Left lung (tissue), 14 donors: ENCODE measurements at places on chromosomes 2 and 18. TPM values are rescaled to one million over a fixed set of nuclear protein-coding genes. Genes with fewer than 3 reads are reported as not detected.

DNA sequence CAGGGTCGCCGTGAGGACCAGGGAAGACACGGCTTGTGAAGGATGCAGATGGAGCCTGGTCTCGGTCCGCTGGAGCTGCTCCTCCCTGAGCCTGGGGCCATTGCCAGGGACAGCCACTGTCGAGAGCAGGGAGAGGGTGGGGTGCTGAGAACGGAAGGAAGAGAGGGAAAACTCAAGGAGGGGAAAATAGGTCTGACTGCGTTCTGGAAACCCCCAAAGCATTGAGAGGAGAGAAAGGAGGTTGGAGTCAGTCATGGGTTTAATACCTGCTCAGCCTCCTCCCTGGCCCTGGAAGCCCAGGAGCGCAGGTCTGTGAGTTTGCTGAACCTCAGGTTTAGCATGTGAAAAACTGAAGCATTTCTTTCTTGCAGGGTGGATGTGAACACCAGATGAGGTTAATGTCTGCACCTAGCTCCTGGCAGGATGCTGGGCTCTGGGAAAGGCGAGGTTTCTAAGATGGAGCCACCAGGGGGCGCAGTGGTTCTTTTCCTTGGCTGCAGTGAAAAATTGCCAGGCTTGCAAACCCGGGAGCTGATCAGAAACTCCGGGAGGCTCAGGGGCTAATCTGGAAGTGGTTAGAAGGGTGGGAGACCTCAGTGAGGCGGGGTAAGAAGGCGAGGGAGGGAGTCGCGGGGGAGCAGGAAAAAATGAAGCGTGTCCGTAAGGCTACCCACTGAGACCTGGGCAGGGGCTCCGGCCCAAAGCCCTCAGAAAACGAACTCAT is 33.6 kb upstream of the RNF149 start:
- no peaks in the 10 kb centered on the region for H3K27me3 ChIP-seq
- H3K4me3 ChIP-seq = no peak overlapping the region
- no peaks in the 10 kb centered on the region for H3K36me3 ChIP-seq

DNA sequence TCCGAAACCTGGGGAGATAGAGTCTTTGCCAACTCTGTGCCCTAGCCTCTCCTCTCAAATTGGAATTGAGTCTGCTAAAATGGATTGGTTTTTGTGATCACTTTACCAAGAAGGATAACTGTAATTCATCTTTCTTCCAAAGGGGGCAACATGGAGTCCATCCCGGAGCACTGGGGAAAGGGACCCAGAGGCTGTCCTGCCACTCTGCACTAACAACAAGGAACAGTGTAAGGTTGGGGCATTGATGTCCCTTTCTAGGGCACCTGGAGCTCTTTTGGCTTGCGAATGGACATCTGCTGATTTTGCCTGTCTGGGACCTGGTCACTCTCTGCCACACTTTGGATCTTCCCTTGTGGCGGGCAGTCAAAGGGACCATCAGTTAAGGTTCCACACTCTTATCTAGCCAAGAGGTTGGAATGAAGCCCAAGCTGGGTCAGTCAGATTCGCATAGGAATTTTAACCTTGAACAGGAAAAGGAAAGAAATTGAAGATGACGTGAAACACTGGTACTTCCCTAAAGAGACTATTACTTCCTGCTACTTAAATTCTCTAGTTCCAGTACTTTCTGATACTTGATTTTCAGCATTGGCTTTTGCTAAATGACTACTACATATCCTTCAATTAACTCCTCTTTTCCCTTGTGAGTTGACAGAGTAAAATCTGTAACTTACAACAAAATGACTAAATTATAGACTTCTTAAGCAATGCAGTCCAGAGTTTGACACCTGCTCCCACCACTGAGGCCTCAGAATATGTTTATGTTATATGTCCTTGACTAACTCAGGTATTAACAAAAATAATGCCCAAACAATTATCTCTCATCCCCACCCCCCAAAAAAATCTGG is 64.7 kb upstream of the KLF7 start:
- no peaks in the 10 kb centered on the region for H3K27me3 ChIP-seq
- H3K36me3 ChIP-seq = no peaks in the 10 kb centered on the region

Gene RMDN2
- total RNA-seq = 16.4 TPM

DNA sequence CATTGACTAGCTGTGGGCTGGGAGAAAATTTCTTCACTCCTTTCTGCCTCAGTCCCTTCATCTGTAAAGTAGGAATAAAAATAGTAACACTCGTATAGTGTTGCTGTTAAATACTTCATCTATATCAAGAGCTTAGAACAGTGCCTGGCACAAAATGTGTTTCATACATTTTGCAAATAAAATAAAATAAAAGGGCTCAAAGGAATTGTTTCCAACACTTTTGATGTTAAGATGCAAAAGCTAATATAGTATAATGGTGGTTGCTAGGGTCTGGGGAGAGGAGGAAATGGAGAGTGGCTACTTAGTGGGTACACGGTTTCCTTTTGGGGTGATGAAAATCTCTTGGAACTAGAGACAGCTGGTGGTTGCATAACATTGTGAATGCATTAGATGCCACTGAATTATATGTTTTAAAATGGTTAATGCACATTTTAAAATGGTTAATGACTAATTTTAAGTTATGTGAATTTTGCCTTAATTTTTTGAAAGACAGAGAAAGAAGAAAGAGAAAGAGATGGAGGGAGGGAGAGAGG is 542.1 kb upstream of the ID2 start:
- DNase-seq = no peak
- no peaks in the 10 kb centered on the region for H3K36me3 ChIP-seq
- no peaks in the 10 kb centered on the region for H3K27me3 ChIP-seq
- no peaks in the 10 kb centered on the region for H3K4me1 ChIP-seq
- no peak overlapping the region for H3K4me3 ChIP-seq

- H3K4me3 ChIP-seq = no peak overlapping the region
- H3K27ac ChIP-seq = no peak overlapping the region
- no peak for DNase-seq
- no peaks in the 10 kb centered on the region for H3K27me3 ChIP-seq
- H3K36me3 ChIP-seq = no peaks in the 10 kb centered on the region
- H3K4me1 ChIP-seq = peaks cover 19% of the 10 kb centered on the region
These were observed 12.0 kb upstream of the ZCCHC2 start for GRCh38 chr18:62510789-62511188.

Gene CCBE1
- total RNA-seq = 34.4 TPM

Gene VWC2L
- total RNA-seq = not detected

Gene DPP10
- total RNA-seq = 0.68 TPM

GRCh38 chr2:190420801-190421200 is 12.6 kb downstream of the MFSD6 start:
- H3K27me3 ChIP-seq = no peaks in the 10 kb centered on the region
- H3K4me3 ChIP-seq = no peak overlapping the region
- H3K4me1 ChIP-seq = no peaks in the 10 kb centered on the region

DNA sequence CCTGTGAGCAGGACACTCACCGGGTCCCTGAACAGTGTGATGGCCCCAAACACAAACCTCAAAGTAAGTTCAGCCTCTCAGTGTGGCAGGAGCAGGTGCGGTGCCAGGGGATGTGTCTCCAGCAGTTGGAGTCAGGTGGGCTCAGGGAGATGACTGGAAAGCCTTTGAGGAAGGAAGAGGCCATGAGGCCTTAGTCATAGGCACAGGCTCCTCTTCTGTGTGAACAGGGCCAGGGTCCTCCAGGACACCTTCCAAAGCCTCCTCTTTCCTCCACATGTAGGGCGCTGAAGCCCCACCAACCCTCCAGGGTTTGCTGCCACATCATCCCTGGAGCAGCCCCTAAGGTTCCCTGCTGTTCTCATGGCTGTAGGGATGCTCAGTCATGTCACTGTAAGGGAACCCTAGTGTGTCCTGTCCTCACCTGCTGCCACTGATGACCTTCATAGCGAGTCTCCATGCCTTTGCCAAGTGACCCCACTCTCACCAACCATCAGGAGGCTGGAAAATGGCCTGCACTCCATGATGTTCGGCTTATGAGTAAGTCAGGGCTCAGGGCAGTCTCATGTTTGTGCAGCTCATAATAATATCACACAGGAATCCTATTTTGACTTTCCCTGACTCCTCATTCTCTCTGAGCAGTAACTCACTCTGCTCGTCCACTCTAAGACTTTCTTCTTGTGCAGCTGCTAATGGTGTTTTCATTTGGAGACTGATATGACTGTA is 1152.9 kb downstream of the RPIA start:
- H3K27ac ChIP-seq = no peak overlapping the region
- DNase-seq = no peak
- H3K27me3 ChIP-seq = peaks cover 13% of the 10 kb centered on the region
- no peak overlapping the region for H3K4me3 ChIP-seq
- H3K36me3 ChIP-seq = no peaks in the 10 kb centered on the region

Gene PROC
- not detected for total RNA-seq
